Pancreas (tissue), 10 donors: ENCODE measurements at places on chromosomes 3 and 15.

DNA sequence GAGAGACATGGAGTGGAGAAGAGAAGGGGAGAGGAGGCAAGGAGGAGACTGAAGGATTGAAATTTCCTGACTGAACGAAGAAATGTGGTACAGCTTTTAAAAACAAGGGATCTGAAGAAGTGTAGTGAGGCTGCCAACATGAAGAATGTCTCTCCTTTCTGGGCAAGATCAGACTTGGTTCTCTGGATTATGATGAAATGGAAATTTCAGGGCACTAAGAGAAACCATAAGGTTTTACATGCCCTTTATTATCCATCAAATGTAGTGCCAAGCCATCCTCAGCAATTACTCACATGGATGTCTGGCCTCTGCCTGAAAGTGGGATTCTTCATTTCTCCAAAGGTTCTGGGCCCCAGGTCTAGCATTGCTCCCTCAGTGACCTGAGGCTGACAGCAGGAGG, 77.6 kb upstream of the CCDC80 start:
- no peaks in the 10 kb centered on the region for H3K4me1 ChIP-seq
- no peak overlapping the region for H3K4me3 ChIP-seq
- H3K27me3 ChIP-seq: no peaks in the 10 kb centered on the region
- H3K27ac ChIP-seq: no peak overlapping the region

DNA sequence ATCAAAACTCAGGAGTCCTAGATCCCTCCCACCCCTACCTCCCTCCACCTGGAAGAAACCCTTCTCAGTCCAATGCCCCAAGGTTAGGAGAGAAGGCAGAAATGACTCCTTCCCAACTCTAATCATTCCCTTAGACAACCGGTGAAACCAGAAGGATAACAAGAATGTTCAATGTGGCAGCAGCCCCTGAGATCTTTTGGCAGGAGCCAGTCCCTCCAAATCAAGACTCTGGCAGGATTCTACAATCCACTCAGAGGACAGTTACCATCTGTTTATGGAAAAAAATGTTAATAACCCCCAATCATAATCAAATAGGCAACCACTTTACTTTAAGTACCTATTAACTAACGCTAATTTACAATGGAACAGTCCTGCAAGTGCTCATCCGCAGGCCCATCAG, 136.5 kb downstream of the NTRK3 start:
- H3K4me3 ChIP-seq: no peak overlapping the region
- DNase-seq: no peak
- H3K27me3 ChIP-seq: no peaks in the 10 kb centered on the region
- no peak overlapping the region for H3K27ac ChIP-seq
- no peaks in the 10 kb centered on the region for H3K36me3 ChIP-seq

- no peaks in the 10 kb centered on the region for H3K4me1 ChIP-seq
- H3K4me3 ChIP-seq: no peak overlapping the region
- DNase-seq: no peak
- no peak overlapping the region for H3K27ac ChIP-seq
Measured at GRCh38 chr15:32979710-32980109, 214.8 kb downstream of the FMN1 start.

GRCh38 chr3:43770426-43771103, 79.8 kb downstream of the ABHD5 start:
- peak overlapping the region; percentile 79 for H3K27ac ChIP-seq
- no peaks in the 10 kb centered on the region for H3K4me1 ChIP-seq
- DNase-seq: no peak
- H3K27me3 ChIP-seq: no peaks in the 10 kb centered on the region
- no peaks in the 10 kb centered on the region for H3K36me3 ChIP-seq

- H3K4me3 ChIP-seq: no peak overlapping the region
- H3K36me3 ChIP-seq: no peaks in the 10 kb centered on the region
- no peak for DNase-seq
Measured at GRCh38 chr15:35047996-35048395, 37.1 kb downstream of the NANOGP8 start.

- H3K4me3 ChIP-seq: no peak overlapping the region
- H3K27ac ChIP-seq: no peak overlapping the region
- no peaks in the 10 kb centered on the region for H3K27me3 ChIP-seq
- no peaks in the 10 kb centered on the region for H3K36me3 ChIP-seq
- DNase-seq: no peak
Measured at GRCh38 chr15:29098652-29099051, 171.0 kb downstream of the NSMCE3 start.

DNA sequence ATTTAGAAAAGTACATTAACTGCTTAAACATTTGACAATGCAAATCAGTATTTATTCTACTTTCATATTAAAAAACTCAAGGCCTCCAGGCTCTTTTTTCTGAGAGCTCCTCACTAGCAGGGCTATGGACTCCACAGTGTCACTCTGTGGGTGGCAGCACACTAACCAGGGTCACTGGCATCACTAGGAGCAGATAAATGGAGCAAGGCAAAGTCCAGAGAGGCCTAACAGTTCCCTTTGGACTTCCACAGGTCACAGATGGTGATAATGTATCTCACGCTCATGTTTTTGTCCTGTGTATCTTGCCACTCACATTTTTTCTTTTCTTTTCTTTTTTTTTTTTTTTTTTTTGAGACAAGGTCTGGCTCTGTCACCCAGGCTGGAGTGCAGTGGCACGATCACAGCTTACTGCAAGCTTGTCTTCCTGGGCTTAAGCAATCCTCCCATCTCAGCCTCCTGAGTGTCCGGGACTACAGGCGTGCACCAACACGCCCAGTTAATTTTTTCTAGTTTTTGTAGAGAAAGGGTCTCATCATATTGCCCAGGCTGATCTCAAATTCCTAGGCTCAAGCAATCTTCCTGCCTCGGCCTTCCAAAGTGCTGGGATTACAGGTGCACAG, 7.8 kb downstream of the SPG21 start:
- H3K27me3 ChIP-seq: no peaks in the 10 kb centered on the region
- H3K4me3 ChIP-seq: no peak overlapping the region
- no peaks in the 10 kb centered on the region for H3K4me1 ChIP-seq
- H3K27ac ChIP-seq: no peak overlapping the region

GRCh38 chr3:106398891-106399600, 530.2 kb upstream of the CBLB start:
- no peak for DNase-seq
- H3K4me1 ChIP-seq: no peaks in the 10 kb centered on the region
- H3K4me3 ChIP-seq: no peak overlapping the region
- no peaks in the 10 kb centered on the region for H3K36me3 ChIP-seq

DNA sequence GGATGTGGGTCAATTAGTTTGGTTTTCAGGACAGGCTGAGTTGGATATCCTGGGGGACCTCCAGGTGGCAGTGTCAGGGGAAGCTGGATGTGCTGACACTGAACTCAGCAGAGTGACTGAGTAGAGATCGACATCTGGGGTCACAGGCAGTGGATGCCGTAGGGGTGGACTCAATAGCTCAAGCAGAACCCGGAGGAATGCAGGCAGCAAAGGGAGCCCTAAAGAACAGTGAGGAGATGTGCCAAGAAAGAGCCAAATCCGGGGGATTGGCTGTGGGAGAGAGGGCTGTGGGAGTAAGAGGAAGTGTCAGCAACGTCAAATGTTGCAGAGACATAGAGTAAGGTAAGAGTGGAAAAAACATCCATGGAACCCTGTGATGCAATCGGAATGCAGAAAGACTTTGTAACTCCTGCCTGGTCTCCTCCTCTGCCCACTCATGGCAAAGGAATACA, 11.6 kb downstream of the CCR5AS start:
- H3K36me3 ChIP-seq: no peaks in the 10 kb centered on the region
- no peak overlapping the region for H3K4me3 ChIP-seq
- no peak for DNase-seq
- no peaks in the 10 kb centered on the region for H3K27me3 ChIP-seq

- no peak overlapping the region for H3K27ac ChIP-seq
- H3K36me3 ChIP-seq: no peaks in the 10 kb centered on the region
- no peaks in the 10 kb centered on the region for H3K4me1 ChIP-seq
Measured at GRCh38 chr3:69747511-69748258, 8.4 kb downstream of the MITF start.

DNA sequence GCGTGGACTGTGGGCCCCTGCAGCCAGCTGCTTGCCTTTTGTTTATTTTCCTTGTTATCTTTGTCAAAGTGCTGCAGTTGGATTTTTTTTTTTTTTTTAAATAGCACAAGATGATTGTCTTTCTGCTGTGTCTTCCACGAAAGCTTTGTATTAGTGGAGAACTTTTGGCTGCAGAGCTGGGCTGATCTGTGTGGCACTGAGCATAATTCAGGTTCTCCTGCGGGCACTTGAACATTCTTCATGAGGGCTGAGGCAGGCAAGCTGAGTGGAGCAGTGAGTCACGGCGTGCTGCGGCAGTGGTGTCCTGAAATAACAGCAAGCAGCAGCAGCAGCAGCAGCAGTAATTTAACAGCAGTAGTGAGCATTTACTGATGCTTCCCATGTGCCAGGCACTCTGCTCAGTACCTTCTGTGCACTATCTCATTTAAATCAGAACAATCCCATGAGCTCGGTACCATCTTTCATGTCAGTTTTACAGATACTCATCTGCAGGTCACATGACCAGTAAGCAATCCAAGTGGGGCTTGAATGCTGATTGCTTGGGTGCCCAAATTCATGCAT, 45.8 kb downstream of the MITF start:
- no peaks in the 10 kb centered on the region for H3K36me3 ChIP-seq
- H3K27me3 ChIP-seq: no peaks in the 10 kb centered on the region
- H3K4me3 ChIP-seq: no peak overlapping the region
- DNase-seq: no peak
- no peaks in the 10 kb centered on the region for H3K4me1 ChIP-seq

DNA sequence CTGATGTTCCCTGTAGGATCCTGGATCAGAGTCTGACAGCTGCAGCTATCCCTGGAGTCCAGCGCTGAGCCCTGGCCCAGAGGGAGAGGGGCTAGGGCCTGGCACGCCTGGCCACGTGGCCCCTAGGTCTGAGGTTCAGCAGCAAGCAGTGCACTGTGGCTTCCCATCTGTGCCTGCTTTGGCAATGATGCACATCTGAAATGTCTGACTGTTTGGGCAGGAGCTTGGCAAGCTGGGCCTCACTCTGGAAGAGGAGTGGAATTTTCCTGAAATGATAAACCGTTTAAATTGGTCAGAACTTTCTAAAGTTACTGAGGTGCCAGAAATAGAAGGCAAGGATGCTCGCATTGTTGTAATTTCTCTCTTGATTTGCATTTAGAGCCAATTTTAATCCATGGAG, 48.8 kb upstream of the MRPS22 start:
- no peak for DNase-seq
- no peaks in the 10 kb centered on the region for H3K27me3 ChIP-seq
- no peaks in the 10 kb centered on the region for H3K36me3 ChIP-seq
- peaks cover 17% of the 10 kb centered on the region for H3K4me1 ChIP-seq
- no peak overlapping the region for H3K4me3 ChIP-seq
- H3K27ac ChIP-seq: no peak overlapping the region

DNA sequence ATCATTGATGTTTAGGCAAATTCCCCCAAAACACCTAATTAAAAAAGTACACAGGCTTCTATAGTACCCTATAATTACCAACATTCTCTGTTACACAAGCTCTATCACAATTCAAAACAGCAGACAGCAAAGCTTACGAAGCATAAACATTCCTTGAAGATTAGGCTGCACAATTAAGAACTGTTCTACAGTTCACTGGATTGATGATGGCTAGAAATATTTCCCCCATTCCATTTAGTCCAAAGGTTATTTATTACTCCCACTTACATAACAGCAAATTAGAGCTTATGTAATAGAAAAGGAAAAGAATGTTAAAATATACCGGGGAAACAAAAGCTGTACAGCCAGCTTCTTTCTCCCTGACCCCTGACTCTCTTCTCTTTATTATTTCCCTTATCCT, 49.3 kb downstream of the UACA start:
- H3K27ac ChIP-seq: peak overlapping the region; percentile 61
- no peaks in the 10 kb centered on the region for H3K27me3 ChIP-seq
- no peaks in the 10 kb centered on the region for H3K36me3 ChIP-seq

DNA sequence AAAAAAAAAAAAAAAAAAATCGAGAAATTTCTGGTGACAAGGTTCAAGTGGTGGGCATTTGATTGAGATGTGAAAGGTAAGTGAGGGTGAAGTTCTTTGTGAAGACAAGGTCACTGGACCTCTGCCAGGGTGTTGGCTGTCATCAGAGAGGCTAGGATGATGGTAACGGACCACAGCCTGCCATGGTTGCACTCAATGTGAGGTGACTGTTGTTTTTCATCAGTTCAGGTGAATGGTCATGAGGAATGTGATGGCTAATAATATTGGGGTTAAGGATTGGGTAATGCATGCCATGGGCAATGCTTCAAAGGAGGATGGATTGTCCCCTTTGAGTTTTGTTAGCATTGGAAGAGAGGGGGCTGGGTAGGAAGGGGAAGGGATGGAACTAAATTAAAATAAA, 4.3 kb upstream of the ALPK3 start:
- DNase-seq: no peak
- no peaks in the 10 kb centered on the region for H3K36me3 ChIP-seq
- no peaks in the 10 kb centered on the region for H3K4me1 ChIP-seq

DNA sequence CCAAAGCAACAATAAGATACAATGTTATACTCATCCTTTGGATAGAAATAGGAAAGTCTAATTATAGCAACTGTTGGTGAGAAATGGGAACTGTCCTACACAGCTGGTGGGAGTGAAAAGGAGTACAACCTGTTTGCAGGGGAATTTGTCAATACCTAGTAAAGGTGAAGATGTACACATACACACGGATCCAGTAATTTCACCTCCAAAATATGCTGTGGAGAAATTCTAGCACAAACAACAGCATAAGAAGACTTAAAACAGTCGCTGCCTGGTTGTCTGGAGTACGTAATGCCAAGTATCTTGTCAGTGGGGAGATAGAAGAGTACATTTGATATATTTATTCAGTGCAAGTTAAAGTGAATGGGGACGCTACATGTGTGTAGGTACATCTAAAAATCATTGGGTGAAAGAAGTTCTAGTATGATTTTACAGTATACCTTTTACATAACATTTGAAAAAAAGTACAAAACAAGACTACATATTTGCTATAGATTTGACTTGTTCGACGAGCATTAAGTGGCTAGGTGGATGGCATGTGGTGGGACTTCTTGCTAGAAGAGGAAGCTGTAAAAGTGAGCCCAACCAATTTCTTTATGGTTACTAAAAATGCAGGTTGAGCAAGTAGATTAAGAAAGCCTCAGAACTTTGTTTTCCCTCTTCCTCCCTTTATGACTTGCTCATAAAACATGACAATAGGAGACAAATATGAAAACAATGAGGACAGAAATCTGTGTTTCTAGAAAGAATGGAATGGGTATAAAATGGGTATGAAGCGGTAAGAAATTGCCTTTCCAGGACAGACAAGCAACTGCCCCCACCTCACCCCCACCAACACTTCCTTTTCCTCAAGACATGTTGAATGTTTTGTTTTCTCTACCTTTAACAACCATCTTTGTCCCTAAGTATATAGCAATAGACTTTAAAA, 50.2 kb upstream of the CCR4 start:
- no peak overlapping the region for H3K4me3 ChIP-seq
- H3K36me3 ChIP-seq: no peaks in the 10 kb centered on the region
- DNase-seq: no peak
- no peak overlapping the region for H3K27ac ChIP-seq
- H3K4me1 ChIP-seq: no peaks in the 10 kb centered on the region

DNA sequence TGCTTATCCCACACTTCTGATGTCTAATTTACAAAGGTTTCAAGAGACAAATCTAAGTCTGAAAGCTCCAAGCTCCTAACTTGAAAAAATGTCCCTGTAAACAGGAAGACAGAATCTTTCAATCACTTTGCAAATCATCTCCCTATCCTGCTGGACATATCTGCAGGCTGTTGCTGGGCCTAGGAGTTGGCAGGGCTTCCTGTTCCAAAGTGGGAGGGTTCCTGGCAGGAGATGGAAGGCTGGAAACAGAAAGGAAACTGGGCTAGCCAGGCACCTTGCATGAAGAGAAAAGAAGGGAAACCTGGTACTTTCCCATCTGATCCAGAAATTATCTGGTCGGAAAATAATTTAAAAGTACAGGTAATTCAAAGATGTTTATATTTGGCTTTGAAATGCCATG, 227.3 kb upstream of the IL12A start:
- H3K27ac ChIP-seq: no peak overlapping the region
- H3K4me3 ChIP-seq: no peak overlapping the region
- no peak for DNase-seq
- no peaks in the 10 kb centered on the region for H3K27me3 ChIP-seq
- peaks cover 6% of the 10 kb centered on the region for H3K4me1 ChIP-seq
- no peaks in the 10 kb centered on the region for H3K36me3 ChIP-seq
